ENCODE measurements at places on chromosomes 5 and 9. TPM values are rescaled to one million over a fixed set of nuclear protein-coding genes. Genes with fewer than 3 reads are reported as not detected.

Gene RFESD
- total RNA-seq: 1.6 TPM

Gene PLAC8L1
- total RNA-seq: not detected

DNA sequence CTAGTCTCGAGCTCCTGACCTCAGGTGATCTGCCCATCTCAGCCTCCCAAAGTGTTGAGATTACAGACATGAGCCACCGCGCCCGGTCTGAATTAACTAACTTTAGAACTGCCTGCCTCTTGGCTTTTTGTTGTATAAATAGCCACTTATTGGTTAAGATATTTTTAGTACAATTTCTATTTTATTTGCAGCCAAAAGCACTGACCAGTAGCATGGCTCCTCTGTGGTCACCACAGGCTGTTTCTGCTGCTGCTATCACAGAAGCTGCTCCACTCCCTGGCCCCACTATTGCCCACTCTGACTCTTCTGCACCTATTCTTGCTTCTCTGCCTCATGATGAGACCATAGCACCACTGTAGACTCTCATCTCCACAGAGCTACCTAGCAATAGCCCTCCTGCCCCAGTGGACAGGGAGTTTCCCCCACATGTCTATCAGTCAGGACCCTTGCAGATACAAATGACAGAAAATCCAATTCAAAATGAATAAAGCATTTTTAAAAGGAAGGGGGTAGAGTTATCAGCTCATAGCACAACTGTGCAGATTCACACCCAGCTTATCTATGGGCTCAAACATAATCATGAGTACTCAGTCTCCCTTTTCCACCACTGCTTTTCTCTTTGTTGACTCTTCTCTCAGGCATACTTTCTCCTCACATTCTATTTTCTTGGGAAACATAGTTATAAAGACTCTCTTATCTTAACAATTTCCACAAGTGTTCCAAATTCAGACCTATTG, 151.8 kb upstream of the EPB41L4A start:
- DNase-seq: no peak

DNA sequence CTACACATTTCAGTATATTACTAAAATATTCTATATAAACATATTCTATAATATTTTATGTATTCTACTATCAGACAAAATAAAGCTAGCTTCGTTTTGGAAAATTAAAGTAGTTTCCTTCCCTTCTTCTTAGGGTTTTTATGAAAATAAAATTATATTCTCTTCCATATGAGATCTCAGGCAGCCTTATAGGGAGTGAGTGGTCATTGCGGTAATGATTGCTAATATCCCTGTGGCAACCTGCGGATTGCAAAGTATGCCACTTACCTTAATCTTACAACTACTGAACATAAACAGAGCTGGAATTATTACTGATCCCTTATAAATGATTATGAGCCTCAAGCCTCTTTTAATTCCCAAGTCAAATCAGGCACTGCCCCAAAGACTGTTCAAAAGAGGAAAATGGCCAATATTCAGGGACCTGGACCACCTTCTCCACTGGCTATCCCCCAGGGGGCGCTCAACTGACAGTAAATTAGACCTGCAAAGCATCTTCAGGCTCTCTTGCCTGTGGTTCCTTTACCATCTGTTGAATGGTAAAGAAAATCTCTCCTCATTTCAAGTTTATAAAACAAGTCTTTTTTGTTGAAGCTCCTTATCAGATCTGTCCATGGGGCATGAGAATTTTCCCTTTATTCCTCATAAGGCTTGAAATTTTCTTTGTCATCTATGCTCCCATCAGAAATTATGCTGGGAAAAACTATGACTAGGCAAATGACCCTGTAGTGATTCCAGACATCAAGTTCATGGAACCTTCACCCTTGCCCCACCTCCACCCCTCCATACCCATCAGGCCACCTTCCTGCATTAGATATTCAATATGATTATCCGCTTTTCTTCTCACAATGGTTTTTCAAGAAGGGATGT, 163.9 kb downstream of the CEMIP2 start:
- DNase-seq: peak; percentile 81

DNA sequence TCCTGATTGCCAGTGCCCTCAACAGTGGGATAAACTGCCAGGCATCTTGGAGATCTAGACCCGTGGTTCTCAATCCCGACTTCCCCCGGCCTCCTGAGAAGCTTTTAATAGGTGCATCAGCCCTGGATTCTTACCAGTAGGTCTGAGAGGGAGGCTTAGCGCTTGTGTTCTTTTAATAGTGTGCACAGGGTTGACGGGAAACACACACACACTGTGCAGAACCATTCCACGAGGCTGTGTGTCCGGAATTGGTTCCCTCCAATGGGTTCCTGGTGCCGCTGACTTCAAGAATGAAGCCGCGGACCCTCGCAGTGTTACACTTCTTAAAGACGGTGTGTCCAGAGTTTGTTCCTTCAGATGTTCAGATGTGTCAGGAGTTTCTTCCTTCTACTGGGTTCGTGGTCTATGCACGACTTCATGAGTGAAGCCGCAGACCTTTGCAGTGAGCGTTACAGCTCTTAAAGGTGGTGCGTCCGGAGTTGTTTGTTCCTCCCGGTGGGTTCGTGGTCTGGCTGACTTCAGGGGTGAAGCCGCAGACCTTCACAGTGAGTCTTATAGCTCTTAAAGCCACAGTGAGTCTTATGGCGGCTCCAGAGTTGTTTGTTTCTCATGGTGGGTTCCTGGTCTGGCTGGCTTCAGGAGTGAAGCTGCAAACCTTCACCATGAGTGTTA, 46.6 kb upstream of the PRSS3 start:
- no peak for DNase-seq

Data from fibroblast of villous mesenchyme (primary cell).